Neural progenitor cell (in vitro differentiated cells): ENCODE measurements at places on chromosomes 7 and 10. TPM values are rescaled to one million over a fixed set of nuclear protein-coding genes. Genes with fewer than 3 reads are reported as not detected.
A peak's percentile ranks its signal among the peaks of the same experiment; 100 is the strongest.

PTPRN2 gene
- 3.0 and 4.9 TPM in 2 replicates for total RNA-seq

CALHM3 gene
- not detected in 2 replicates for total RNA-seq

ATG9B gene
- 0.43 and 1.8 TPM in 2 replicates for total RNA-seq

TOMM7 gene
- total RNA-seq: 75.4 and 89.9 TPM in 2 replicates

PCBD1 gene
- total RNA-seq: 34.6 and 43.9 TPM in 2 replicates

DNA sequence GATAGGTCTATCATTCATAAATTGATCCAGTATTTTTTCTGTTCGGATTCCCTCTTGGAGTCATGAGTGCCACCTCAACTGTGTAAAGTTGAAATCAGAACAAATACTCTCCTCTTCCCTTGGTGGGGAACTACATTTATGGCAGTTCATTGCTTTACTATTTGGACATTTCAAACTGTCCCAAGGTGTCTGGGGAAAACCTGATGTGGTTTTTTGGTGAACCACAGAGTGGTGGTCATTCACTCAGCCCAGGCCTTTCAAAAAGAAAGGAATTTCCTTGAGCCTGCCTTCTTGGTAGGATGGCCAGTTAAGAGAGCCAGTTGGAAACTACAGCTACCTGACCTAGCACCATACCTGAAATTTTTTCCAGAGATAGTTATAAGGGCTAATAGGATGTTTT lies 59.0 kb downstream of the ABCB1 start:
- no peak for DNase-seq

DNA sequence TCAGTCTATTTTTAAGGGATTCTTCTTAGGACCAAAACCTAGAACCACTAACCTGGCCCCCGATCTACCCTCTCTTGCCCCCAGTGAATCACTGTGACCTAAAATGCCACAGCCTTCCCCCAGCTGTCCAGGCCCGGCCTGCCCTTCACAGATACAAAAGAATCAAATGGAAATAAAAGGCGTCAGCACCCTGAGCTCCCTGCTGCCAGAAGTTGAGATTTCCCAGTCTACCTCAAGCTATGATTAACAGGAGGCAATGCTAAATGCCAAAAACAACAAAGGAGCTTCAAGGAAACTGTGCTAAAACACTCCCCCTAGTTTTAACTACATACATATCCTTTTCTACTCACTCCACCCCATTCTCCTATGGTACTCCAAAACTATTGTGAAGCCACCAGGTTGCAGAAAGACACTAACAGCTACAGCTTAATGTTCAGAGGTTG lies 67.8 kb downstream of the GSAP start:
- DNase-seq: no peak

GRCh38 chr7:142134909-142135308 lies 23.4 kb downstream of the MGAM2 start:
- DNase-seq: no peak

- no peak for DNase-seq
Measured at GRCh38 chr7:134685250-134685649, 38.6 kb downstream of the BPGM start.

GRCh38 chr7:79668292-79668691 lies 214.8 kb upstream of the MAGI2 start:
- DNase-seq: no peak

DNA sequence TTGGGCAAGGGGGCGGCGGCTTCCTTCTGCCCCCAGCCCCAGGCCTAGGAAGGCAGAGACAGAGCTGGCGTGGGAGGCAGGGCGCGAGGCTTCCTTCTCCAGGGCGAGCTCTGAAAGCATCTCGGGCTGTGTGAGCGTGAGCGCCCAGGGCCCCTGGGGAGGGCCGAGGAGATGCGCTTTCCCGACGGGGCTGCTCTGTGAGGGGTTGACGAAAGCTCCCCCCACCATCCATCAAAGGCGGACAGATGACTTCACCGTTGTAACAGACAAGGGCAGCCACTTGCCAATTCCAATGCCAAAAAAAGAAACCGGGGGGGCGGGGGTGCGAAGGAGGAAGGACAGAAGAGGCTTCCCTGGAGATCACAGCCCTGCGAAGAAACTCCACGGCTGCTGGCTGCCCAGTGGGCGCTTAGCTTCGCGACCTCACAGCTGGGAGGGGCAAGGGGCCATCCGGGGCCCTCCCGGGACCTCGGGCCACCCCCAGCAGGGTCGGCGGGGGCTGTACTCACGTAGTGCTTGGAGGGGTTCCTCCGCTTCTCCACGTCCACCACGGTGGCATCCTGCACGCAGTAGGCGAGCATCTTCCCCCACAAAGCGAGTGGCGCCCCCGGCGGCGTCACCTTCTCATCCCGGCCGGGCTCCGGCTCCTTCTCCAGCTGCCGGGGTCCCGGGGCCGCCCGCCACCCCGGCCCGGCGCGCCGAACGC lies 537 bp downstream of the SH3PXD2A start:
- DNase-seq: peak; percentile 63

- DNase-seq: no peak
Measured at GRCh38 chr10:47322300-47323061, at the start of gene GDF2. TSS of gene GDF2 (plus strand) at chr10:47322454. CDS start at chr10:47322669, 215 bp downstream.
